Mucosa of gallbladder (tissue), 1 donor: ENCODE measurements at places on chromosomes 1 and 21.

DNA sequence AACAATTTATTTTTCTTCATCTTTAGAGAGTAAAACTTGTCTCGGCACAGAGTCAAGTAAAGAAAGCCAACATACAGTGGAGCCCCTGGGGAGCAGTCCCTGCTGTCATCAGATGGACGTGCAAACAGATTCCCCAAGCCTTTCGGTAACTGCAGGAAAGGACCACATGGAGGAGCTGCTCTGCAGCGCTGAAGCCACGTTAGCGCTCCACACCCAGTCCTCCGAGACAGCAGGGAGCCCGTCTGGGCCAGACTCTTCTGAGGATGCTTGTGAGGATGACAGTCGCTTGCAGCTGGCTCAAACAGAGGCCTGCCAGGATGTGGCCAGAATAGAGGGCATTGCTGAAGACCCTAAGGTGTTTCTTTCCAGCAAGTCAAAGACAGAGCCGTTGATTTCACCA lies 77.1 kb upstream of the SCCPDH start:
- peak; percentile 46 for DNase-seq

- peak; percentile 48 for DNase-seq
Measured at GRCh38 chr1:23478896-23479665, 4.9 kb downstream of the ASAP3 start.

- peak; percentile 39 for DNase-seq
Measured at GRCh38 chr1:31696242-31696641, 7.6 kb downstream of the COL16A1 start.

GRCh38 chr1:94919241-94920030 lies 7.5 kb downstream of the CNN3 start:
- DNase-seq, result no peak

DNA sequence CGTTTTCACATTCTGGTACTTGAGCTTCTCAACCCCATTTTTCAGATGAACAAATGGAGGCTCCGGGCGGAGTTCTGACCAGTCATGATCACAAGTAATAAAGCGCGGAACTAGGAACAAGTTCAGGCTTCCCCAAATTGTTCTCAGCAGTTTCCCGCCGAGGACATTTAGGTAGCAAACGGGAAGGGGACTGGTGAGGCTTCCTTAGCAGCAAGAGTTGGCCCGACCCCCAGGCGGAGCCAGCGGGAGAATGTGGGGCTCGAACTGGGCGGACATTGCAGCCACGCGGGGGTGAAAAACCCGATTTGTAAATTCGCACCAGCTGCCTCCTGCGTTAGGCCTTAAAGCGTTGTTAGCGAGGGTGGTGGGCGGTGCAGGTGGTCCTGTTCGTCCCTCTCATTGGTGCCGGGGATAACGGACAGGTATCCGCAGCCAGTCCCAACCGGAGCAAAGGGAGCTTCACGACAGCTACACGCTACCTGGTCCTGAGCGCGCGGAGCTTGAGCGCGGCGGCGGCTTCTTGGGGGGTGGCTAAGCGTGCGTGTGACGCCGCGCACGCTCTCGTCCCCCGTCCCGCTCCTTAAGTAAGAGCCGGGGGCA lies 15.3 kb downstream of the SEMA6C start:
- DNase-seq, result peak; percentile 90

DNA sequence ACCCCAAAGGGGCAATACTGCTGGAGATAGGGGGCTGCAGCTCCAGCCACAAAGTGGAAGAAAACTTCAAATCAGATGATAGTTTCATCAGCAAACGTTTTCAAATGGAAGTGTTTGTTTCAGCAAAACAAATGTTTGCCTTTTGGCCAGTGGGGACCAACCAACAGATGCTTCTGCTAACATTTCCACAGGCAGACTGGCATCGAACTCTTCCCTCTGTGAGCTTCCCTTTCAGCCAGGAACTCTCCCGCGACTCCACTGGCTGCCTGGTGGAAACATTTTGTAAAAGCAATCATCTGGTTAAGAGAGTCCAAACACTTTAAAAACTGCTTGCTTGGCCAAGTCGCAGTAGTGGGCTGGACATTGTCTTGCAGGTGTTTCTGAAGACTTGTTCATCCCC lies 30.7 kb downstream of the CENPF start:
- no peak for DNase-seq

DNA sequence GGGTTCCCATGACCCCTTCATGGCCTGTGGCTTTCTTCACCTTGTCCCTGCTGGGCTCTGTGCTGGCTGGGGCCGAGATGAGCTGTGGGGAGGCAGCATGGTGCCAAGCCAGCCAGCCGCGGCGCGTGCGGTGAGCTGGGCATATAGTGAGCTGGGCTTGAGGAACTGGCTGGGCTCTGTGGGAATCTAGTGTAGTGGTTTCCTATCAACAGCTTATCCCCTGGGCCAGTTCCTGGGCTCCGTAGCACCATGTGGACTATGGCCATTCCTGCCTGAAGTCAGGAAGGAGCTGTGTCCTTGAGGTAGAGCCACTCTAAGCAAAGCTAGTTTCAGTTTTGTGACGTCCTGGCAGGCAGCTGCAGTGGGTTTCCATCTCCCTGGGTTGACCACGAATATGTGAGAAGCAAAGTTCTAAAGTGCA lies 1.8 kb downstream of the NCMAP start:
- DNase-seq, result no peak

DNA sequence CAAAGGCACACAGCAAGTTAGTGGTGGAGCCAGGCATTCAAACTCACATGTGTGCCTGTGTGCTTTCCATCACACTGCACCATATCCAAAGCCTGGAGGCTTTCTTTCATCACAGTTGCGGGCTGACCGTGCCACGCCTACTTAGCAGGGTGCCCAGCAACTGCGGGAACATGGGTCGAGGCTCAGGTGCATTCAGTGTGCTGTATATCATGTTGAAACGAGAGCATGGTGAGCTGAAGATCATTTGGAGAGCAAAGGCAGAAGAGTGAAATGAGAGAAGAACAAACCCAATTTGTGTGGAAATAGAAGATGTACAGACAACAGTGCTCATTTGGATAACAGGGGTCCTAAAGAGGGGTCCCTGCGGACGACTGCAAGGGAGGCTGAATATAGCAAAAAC lies 46.5 kb downstream of the FAM78B start:
- no peak for DNase-seq

DNA sequence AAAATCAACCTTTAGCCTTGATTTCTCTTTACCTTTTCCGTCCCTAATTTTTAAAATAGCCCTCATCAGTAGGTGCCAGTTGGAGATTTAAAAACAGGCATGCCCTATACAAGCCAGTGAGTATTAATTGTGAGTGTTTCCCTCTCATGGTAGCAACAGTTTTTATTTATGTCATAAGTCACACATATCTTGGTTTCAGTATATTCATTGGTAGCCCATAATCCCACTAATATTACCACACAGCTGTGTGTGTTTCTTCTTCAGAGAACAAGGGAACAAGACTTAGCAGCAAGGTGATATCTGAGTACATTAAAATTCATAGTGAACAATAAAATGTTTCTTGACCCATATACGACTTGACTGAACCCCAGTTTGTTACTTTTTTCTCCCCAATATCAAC lies 68.6 kb upstream of the HSPA13 start:
- no peak for DNase-seq

DNA sequence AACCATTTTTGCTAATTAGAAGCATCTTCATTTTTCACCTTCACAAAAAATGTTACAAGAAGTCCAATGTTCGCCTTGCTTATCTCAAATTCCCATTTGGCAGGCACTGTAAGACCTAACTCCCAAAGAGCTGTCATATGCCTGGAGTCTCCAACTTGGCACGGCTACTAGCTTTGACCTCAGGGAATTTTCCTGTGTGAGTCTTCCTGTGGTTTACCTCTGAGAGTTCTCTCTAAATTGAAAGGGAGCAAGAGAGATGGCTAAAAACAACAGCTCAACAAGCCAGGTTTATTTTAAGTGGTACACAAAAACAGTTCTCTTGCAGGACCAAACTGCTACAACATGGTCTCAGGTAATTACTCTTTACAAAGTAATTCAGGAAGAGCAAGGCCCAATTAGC lies 756.0 kb upstream of the ADGRL2 start:
- no peak for DNase-seq

DNA sequence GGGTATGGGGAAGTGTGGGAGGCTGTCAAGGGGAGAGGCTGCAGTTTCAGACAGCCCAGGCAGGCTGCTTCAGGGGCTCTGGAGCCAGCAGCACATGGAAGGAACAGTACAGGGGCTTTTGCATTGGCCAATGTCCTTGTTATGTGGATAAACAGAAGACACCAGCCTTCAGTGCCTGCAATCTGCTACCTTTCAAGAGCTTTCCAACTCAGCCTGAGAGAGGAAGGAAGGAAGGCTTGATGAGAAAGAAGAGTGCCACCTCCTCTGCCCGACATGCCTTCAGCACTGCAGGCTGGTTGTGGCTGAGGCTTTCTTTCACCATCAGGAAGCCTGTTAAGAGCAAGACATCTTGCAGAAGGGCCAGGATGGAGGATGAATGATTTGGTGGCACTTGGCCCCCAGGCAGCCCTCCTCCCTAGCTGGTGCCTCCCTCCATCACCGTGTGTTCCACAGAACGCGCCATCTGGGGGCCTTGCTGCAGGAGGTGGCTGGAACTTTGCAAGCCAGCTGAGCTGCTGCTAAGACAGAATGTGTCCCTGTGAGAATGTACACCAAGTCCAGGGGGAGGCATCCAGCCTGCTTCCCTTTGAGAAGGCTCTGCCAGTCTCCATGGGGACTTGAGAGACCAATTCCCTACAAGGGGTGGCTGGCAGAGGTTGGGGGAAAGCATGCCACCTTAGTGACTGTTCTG lies 372.4 kb upstream of the PROX1 start:
- no peak for DNase-seq

GRCh38 chr21:36750576-36750959 lies 51.7 kb downstream of the SIM2 start:
- no peak for DNase-seq

- DNase-seq, result no peak
Measured at GRCh38 chr1:176515310-176515709, 52.3 kb downstream of the PAPPA2 start.

- DNase-seq, result no peak
Measured at GRCh38 chr1:68178821-68179490, 53.4 kb downstream of the WLS start.

GRCh38 chr1:98325646-98326440 lies 335.7 kb upstream of the SNX7 start:
- peak; percentile 58 for DNase-seq

DNA sequence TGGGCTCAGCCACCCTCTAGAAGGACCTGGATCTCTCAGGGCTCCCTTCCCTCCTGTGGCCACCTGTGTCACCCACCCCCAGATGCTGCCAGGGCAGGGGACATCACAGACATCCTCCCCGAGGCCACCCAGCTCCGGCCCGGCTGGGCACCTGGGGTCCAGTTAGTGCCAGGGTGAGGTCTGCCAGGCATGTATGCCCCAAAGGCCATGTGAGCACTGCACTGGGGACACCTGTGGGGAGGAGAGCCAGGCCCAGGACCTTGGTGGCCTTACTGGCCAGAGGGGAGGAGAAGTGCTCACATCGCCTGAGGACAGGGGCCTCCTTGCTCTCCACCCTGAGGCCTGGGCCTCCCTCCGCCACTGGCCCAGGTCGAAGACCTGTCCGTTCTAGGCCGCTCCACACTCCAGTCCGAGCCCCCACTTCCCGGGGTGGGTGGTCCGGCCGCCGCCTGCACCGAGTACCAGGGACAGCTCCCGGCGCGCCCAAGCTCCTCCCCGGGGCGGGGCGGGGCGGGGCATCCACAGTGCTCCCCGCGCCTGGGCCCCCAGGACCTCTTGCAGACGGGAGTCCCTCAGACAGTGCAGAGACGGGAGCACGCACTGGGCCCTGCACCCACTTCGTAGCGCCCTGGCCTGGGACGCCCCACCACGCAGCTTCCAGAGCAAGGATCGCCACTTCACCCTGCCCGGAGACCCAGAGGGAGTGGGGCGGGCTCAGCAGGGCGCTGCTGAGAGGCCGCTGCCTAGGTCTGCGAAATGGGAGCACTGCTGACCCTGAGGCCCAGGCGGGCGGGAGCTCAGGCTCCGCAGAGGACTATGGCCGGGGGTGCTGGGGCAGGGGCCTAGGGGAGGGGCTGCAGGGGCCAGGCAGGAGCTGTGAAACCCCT lies 34.3 kb upstream of the CCDC27 start:
- no peak for DNase-seq

GRCh38 chr1:6410248-6410893 lies 9.3 kb downstream of the HES2 start:
- DNase-seq, result no peak

GRCh38 chr1:193537266-193538002 lies 351.0 kb upstream of the B3GALT2 start:
- DNase-seq, result no peak

DNA sequence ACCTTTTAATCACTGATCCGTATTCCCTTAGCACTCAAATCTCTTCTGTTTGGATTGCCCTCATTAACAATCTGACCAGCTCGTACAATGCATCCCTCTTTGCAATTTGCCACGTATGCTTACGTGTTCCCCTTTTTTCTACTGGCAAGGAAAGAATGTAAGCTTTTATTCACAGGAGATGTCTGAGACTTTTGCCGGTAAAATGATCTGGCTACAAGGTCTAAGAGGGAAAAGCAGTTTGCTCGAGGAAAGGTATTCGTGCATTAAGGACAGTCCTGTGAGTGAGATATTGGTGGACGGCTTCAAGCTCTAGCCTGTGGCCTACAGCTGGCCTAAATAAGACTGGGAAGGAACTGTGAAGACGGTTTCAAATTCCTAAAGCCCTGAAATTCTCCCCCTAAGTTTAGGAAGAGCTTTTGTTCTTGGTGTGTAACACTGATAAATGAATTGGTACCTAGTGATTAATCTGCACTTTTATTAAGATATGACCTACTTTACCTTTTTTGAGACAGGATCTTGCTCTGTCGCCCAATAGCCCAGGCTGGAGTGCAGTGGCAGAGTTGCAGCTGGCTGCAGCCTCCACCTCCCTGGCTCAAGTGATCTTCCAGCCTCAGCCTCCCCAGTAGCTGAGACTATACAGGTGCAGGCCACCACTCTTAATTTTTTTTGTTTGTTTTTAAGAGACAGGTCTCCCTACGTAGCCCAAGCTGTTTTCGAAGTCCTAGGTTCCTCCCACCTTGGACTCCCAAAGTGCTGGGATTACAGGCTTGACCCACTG lies 895 bp upstream of the UBR4 start:
- DNase-seq, result no peak

- DNase-seq, result no peak
Measured at GRCh38 chr1:9449976-9450696, 89.1 kb upstream of the SLC25A33 start.

GRCh38 chr1:205183676-205184335 lies 27.7 kb downstream of the DSTYK start:
- DNase-seq, result no peak

GRCh38 chr1:228933753-228934152 lies 198.5 kb downstream of the RHOU start:
- DNase-seq, result peak; percentile 19
